ENCODE measurements at places on chromosomes 6 and 20.

GRCh38 chr20:31708736-31709534 is 13.7 kb downstream of the BCL2L1 start:
- no peak for DNase-seq

GRCh38 chr20:51444467-51444866 is 98.1 kb downstream of the NFATC2 start:
- no peak for DNase-seq

- no peak for DNase-seq
Observed at GRCh38 chr6:5968817-5969734, 37.6 kb downstream of the NRN1 start.

- no peak for DNase-seq
Observed at GRCh38 chr6:115891111-115891669, 169.5 kb downstream of the FRK start.

DNA sequence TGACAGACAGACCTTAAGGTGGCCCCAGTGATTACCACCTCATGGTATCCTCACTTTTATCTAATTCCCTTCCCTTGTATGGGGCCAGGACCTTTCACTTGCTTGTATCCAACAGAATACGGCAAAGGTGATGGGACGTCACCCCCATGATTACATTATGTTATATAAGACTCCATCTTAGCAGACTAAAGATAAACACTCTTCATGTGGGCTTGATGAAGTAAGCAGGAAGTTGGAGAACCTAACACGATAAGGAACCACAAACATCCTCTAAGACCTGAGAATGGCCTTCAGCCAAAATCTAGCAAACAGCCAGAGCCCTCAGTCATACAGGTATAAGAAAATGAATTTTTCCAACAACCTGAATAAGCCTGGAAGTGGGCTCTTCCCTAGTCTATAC is 8.0 kb downstream of the SLC17A3 start:
- no peak for DNase-seq

GRCh38 chr6:130307752-130308361 is 58.0 kb upstream of the TMEM200A start:
- DNase-seq = no peak

GRCh38 chr6:35487658-35488516 is 9.0 kb downstream of the TEAD3 start:
- DNase-seq = no peak

GRCh38 chr20:10217721-10218410 is 764 bp upstream of the SNAP25 start:
- DNase-seq = no peak

- DNase-seq = no peak
Observed at GRCh38 chr6:23349521-23350147, 776.4 kb upstream of the NRSN1 start.

- DNase-seq = no peak
Observed at GRCh38 chr20:51959066-51959542, 156.8 kb upstream of the SALL4 start.

DNA sequence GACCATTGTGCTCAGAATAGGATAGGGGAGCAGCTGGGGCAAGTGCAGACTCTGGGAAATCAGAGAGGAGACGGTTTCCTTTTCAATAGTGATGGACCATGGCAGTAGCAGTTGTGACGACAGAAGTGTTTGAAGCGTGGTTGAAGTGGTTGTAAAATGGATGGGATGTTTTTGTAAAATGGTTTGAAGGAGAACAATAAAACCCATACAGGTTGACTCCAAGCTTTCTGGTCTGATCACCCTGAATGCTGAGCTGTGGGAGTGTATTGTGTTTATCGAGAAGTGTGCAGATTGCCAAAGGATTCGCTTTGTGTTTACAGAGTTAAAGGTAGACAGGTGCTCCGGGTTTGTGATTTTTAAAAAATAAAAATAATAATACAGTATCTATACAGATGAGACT is 255.2 kb upstream of the SULF2 start:
- DNase-seq = no peak

DNA sequence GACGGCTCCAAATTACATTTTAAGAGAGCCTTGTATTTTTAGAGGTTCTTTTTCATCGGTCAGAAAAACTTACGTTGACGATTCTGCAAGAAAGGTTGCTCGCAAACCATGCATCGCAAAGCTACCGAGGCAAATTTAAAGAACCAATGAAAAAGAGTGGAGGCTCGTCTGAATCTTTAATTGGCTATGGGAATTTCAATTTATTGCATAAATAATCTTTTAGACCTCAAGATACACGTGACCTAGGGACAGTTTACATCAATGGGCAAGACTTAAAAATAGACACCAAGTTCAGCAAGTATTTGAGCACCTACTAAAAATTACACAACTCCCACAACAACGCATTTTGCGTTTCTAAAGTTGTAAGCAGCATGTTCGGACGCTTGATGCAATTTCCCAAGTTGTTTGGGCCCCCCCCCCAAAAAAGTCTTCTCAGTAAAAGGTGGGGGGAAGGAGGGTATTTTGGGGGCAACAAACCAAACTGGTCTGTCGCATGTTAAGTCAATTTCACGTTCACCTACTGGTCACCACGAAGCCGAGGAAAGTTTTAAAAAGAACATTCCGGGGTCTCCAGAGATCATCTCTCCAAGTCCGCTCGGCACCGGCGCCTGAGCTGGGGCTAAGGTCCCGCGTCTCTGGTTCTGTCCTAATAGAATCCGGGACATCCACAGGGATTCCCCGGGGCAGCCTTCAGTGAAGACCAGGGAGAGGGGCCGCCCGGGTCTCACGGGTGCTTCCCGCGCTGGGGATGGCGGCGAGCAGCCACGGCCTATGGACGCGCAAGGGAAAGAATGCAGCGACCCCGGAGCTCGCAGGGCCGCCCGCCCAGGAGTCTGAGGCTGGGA is 851 bp downstream of the SNX5 start:
- no peak for DNase-seq

- DNase-seq = no peak
Observed at GRCh38 chr6:117512056-117512828, 29.8 kb downstream of the DCBLD1 start.

All from T-cell (primary cell).